BJ (cell line): ENCODE measurements at places on chromosomes 2 and 18.

DNA sequence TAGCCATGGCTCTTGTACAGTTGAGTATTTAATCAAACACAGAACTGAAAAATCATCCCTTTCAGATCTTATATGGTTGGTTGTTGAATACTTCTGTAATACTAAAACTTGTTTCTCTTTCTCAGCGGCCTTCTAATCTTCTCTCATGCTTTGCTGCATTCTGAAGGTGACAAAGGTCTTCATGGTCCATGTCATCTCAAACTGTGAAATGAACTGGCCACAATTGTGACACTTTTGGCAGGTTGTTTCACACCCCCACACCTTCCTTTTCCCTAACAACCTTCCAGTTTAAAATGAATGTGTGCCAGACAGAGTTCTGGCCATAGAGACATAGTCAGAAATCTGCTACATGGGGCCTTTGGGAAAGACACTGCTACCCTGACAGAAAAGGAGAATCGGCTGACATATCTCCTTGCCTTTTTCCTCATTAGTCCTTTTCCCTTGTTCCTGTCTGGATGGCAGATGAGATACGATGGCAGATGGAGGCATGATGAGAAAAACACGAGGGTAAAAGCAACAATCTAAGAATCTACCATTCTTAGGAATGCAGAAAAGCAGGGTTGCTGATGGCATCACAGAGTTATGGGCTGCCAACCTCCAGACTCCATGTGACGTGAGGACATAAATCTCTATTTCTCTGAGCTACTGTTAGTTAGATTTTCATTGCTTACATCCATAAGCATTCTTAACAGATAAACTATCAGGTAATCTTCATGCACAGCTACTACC lies 106.5 kb downstream of the PIGN start:
- DNase-seq, result no peak

DNA sequence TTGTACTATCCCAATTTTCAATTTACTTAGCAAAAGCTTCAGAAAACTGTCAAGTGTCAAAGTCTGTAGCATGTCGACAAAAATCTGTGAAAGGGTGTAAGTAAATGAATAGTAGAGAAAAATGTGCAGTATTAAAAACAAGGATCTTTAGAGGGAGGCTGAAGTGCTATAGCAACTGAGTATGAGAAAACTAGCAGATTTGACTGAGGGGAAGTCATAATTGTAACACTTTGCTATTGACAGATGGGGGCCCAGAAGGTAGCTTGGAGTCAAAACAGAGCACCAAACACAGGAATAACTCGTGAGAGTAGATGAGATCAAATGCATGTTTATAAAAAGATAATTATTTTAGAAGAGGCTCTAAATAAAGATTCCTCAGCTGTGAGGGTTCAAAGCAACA lies 657.7 kb downstream of the TMEM182 start:
- no peak for DNase-seq

DNA sequence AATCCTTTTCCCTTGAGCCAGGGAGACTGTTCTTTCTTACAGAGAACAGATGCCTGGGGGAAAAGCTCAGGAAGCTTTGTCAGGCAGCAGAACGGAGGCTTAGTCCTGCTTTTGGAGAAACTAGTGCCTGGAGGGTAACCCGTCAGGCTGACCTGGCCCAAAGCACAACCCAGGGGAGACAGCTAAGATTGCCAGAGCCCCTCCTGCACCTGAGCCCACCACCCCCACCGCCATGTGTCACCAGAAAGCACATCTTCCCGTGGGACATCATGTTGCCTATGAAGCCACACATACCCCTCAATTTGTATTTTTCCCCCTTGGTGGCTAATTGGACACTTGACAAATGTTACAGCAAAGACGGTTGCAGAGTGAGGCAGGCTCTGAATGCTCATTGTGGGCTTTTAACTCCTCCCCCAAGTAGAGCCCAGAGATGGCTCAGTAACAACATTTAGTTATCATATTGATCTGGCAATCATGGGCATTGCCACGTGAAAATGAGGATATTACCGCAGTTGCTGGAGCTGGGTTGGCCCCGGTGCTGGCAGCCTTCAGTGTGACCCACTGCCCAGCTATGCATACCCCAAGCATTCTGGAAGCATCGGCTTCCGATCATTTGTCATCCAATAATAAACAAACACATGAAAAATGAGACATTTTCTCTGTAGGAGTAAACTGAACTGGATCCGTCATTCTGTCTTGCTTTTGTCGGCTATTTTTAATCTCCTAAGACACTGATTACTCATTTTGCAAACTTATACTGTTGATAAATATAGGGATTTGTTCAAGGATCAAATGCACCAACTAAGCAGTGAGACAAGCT lies 229.5 kb downstream of the ATAD2B start:
- DNase-seq, result no peak

DNA sequence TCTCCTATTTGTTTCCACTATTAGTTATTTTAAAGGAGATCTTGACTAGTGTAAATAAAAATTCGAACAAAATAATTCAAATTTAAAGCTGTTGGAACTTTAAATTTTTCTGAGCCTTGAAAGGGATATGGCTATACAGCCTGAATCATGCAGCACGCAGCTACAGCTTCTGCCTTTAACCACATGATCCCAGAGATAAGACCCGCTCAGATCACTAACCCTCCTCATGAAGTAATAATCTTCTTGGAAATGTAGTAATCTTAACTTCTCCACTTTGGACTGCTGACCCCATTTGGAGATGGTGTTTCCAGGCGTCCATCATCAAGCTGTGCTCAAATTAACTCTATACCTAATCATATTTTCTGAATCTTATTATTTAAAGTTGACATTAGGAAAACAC lies 336.6 kb downstream of the DSC3 start:
- no peak for DNase-seq

- DNase-seq, result no peak
These were observed 223.7 kb downstream of the SOX11 start for GRCh38 chr2:5915881-5916310.

DNA sequence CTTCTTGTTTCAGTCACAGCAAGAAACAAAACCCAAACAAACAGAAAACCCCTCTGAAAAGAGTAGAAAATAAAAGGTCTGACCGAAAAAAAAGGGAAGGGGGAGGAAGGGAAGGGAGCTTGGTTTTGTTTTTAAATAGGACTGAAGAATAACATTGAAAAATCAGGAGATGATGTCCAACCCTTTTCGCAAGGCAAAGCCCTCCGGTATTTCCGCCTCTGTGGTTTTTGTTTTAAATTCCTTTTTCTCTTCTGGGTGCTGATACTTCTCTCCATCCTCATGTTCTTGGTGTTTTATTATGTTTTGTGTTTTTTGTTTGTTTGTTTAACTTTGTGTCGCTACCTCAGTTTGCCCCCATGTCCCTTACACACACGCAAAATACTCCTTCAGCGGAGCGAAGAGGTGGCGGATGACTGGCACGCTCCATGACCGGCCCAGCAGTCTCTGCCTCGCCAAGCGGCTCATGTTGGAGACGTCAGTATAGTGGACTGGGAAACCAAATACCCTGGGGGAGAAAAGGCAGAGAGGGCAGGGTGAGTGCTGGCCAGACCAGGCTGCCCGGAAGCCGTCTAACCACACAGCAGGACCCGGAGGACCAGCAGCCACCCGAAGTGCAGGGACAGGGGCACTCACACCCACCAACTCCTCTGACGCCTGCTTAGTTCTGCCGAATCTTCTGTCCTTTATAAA lies 65.7 kb upstream of the POMC start:
- DNase-seq, result no peak

- no peak for DNase-seq
These were observed 66.4 kb upstream of the POMC start for GRCh38 chr2:25234738-25235137.

DNA sequence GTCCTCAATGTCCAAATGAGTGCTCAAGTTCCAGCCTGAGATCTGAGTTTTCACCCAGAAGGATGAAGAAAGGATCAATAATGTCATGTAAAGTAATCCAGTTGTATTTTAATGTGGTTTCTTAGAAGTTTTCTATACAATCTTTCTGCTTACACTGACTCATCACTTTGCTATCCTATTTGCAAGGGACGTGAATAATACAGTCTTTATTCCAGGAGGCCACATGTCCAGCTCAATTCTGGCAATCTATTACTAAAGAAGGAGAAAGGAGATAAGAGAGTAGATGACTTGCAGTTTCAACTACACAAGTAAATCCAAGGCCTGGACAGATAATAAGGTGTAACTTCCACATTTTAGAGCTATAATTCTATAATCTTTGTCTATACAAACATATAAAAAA lies 601.1 kb upstream of the SETBP1 start:
- peak; percentile 14 for DNase-seq

DNA sequence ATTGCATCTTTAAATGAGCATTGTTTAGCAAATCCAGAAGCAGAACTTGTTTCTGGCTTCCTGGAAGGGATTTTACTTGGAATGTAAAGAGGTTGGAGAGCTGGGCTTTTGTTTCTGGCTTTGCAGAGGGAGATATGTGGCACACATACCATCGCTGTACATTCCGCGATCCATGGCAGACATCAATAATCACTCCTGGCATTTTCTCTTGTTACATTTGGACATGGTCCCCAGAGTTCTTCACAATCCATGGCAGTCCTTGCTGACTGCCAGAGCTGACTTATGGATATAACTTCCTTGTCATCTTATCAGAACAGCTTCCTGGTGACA lies 445.6 kb upstream of the SPRED2 start:
- DNase-seq, result no peak

DNA sequence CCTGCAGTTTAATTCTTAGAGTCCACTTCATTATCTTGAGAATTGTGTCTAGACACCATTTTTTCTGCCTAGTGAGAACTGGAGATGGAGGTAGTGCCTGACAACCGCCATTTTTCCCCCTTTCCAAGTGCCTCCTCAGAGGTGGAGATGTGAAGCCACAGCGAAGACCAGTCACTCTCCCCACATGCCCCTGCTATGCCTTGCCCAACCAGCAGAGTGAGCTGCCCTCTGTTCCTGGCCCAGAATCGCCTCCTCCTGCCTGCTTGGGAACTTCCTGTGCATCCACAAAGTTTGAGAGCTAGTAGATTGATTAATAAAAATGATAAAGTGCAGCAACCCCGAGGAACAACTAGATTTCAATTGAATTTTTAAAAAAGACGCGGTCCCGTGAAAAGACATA lies 123.3 kb downstream of the CLIP4 start:
- DNase-seq, result no peak

DNA sequence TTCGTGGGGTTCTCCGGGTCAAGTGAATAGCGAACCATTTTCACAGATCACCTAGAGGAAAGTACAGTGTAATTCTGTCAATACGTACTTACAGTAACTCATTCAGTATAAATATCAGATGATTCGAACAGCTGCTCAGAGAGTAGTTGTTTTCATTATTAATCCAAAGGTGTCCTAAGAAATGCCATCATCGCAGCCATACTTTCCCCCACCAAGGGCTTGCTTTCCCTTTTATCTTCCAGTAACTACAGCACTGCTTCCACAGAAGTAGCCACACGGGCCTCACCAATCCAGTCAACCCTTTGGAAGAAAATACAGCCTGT lies 4.5 kb upstream of the C18orf32 start:
- no peak for DNase-seq

DNA sequence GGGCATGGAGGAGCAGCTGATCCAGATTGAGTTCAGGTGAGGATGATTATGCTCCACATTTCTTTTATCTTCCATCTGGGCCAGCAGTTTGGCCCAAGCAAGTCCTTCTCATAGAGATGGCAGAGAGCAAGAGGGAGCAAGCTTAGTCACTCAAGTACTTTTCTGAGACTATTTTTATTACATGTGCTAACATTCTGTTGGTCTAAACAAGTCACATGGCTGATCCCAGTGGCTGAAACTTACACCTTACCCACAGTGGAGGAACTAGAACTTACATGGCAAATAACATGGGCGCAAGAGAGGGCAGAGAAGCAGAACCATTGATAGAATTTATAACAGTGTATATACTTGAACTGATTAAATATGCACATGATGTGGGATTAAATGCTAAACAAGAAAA lies 105.7 kb downstream of the KYNU start:
- no peak for DNase-seq

- no peak for DNase-seq
These were observed 5.7 kb downstream of the TRABD2A start for GRCh38 chr2:84875213-84875560.

GRCh38 chr2:174654419-174654941 lies 56.9 kb upstream of the WIPF1 start:
- DNase-seq, result no peak

DNA sequence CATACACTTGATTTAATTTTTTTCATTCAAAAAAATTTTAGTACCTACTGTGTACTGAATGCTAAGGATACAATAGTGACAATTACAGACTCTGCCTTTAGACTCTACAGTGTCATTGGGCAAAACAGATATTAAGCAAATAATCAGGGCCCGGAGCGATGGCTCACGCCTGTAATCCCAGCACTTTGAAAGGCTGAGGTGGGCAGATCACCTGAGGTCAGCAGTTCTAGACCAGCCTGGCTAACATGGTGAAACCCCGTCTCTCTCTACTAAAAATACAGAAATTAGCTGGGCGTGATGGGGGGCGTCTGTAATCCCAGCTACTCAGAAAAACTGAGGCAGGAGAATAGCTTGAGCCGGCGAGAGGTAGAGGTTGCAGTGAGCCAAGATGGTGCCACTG lies 1.4 kb downstream of the UBXN2A start:
- DNase-seq, result no peak

DNA sequence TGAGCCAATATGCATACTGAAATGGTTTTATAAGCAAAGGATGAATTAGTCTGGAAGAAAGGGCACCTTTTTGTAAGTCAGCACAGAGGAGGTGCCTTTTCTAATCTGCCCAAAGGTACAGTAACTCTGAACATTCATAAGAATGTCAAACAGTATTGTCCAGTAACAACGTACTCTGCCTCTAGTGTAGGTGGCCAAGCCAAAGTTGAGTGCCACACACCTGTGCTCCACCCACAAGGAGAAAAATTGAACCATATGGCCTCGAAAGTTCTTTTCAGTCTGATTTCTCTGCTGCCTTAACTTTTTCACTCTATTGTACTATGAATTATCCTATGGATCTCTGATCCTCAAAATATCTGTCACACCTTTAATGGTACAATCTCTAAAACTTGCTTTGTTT lies 86.8 kb downstream of the CERKL start:
- DNase-seq, result no peak

DNA sequence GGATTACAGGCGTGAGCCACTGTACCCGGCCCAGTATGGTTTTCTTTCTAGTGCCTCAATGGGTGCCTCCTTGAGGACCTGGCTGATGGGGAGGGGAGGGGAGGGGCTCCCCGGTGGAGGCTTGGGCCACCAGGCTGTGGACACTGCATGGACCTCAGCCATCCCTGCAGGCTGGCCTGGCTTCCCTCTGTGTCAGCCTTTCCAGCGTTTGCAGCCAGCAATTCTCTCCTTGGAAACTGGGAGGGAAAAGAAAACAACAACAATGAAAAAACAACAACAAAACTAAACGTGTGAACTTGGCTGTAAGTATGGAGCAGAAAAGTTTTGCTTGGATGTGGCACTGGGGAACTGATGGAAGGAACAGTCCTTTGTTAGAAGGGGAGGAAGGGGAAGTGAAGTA lies 159.3 kb downstream of the GLI2 start:
- no peak for DNase-seq

GRCh38 chr2:118657466-118657865 lies 190.0 kb downstream of the EN1 start:
- DNase-seq, result no peak

GRCh38 chr18:25153426-25153825 lies 198.5 kb downstream of the ZNF521 start:
- no peak for DNase-seq
